NCI-H1048 (cell line): ENCODE measurements at places on chromosomes 2 and 18.

DNA sequence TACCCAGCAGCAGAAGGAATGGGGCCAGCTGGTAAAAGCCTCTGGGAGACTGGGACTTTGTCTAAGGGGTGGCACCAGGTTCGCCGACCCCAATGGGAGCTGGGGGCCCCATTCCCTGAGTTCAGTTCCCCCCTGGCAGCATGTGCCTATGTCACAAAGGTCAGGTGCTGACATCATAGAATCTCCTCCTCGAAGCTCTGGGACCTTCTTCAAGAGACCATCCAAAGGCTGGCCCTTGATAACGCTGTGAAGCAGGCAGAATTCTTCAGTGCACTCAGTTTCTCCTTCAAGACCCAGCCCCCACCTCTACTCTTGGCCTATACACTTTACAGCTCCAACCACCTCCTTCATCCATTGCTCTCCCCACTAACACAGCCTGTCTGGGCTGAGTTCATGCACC is at the start of gene PRR30:
PRR30 (minus strand) TSS at position 101 of the 400 bp plus-strand sequence. CDS start 1,081 bp downstream, outside the sequence.
- no peak for DNase-seq

GRCh38 chr2:240227538-240228428 is 87.3 kb upstream of the OTOS start:
- no peak for DNase-seq

GRCh38 chr18:12770469-12771219 is 67.8 kb downstream of the PSMG2 start:
- DNase-seq, result no peak

DNA sequence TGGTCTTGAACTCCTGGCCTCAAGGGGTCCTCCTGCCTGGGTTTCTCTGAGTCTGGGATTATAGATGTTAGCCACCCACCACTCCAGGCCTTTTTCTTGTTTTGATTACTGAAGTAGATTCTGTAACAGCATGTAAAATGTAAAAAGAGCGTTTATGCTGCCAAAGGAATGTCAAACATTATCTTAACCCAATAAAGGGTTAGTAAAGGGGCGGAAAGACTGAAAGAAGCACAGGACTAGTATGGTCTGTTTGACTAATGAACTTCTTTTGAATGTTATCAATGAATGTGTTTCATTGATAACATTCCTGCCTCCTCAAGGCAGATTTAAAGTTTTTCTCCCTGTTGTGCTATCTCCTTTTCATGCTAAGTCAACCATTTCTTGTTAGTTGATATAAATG is 29.4 kb downstream of the GPD2 start:
- no peak for DNase-seq

DNA sequence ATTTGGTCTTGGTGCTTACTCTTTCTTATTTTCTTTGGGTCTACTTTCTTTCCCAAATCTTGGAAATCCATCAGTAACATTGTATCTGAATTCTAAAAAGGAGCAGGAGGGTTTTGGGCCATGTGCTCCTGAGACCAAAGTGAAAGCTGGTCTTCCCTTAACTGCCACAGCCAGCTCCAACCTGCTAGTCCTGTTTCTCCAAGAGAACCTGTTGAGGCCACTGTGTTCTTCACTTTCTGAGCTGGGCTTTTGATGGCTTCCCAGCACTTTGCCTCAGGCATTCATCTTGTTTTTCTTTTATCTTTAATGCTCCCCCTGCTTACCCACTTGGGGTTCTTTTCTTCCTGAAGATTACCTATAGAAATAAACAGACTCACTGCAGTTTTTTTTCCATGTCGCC is 53.3 kb downstream of the ARHGAP28 start:
- no peak for DNase-seq

DNA sequence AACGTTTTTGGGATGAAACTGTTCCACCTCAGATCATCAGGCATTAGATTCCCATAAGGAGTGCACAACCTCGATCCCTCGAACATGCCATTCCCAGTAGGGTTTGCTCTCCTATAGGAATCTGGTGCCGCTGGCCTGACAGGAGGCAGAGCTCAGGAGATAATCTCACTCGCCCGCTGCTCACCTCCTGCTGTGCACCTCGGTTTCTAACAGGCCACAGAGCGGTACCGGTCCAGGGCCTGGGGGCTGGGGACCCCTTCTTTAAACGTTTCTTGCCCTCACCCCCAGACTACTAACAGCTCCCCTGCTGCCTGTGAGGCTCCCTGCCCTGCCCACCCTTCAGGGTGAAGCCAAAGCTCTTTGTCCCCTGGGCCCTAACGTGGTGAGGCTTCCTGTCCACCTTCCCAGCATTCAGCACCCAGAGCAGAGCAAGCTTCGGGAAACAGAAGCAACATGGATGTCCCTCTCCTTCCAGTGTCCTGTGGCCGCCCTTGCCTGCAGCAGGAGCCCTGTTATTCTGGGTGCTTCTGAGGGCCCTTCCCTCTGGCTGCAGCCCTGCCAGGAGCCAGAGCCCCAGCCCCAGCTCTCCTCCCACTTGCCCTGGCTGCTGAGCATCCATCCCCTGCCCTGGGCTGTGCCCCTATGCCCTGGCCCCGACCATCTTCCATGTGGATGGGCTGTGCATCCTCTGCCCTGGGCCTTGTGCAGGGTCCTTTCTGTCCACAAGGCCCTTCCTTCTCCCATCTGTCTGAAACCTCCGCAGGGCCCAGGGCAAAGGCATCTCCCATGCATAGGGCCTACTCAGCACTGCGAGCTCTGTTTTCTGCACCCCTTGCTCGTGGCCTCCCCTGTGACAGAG is 140.1 kb downstream of the MBP start:
- DNase-seq, result no peak

- DNase-seq, result no peak
These were observed 193.1 kb downstream of the HNMT start for GRCh38 chr2:138157372-138157771.

DNA sequence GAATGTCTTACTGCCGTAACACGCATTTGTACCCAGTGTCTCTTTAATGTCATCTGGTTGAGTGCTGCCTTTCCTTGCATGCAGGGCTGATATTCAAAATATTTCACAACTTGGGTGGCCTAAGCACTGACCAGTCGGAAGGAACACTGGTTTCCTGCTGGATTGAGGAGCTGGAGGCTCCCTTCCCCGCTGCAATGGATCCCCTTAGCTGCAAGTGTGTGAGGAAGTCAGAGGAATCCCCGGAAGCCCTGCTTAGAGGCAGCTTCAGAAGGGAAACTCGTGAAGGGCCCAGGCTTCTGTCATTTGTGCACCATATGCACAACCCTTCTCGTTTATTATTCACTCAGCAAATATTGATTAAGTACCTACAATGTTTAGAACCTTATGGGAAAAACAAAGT is 33.2 kb upstream of the SP3 start:
- no peak for DNase-seq

- no peak for DNase-seq
These were observed 19.0 kb downstream of the CEP68 start for GRCh38 chr2:65075176-65075575.

GRCh38 chr2:56473524-56473923 is 289.7 kb downstream of the CCDC85A start:
- DNase-seq, result no peak

GRCh38 chr2:73444202-73444601 is 58.6 kb downstream of the ALMS1 start:
- no peak for DNase-seq

DNA sequence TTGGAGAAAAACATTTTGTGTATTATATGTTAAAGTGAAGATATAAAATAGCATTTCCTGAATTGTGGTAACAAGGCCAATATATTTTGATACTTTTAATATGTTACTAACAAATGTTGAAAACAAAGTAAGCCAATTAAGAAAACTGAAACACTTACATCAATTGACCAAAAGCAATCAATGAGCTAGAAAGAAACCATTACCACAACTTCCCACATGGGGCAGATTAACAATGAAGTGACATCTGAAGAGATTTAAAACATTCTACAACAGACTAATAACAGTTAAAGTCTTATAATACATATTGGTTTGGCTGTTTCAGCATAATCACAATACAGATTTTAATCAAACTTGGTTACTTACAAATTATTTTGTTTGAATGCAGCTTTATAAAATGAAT is 282.4 kb upstream of the NETO1 start:
- DNase-seq, result no peak

DNA sequence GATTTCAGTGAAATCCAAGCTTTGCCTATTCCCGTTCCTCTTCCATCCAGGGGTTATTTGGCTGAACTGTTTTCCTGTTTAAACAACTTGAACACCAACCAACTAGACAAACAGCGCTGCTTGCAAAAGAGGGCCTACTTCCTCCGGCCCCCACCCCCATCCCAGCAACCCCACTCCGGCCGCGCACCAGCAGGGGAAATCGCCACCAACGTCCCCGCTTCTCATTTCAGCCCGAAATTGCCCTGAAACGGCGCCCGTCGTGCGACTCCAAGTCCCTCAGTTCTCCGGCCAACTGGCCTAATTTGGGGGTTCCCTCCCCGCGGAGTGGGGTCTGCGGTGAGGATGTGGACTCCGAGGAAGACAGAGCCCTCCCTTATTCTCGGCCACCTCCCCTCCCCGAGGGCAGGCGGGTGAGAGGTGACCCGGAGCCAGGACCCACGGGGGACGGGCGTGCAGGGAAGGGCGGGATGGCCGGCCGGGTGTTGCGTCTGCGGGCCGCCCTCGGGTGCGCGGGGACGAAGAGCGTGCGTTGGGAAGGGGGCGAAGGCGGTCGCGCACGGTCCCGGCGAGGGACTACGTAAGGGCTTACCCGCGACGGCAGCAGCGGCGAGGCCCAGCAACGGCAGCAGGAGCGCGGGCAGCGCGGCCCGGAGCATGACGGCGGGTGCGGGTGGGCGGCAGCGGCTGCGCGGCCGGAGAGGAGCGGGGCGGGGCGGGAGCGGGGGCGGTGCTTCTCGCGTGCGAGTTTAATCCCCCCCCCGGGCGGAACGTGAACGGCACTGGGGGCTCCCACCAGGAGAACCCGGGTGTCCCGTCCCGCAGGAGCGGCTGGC is at the start of gene CD302:
CD302 (minus strand) TSS at position 666 of the 833 bp plus-strand sequence; CDS start at position 656, 10 bp downstream.
- no peak for DNase-seq

DNA sequence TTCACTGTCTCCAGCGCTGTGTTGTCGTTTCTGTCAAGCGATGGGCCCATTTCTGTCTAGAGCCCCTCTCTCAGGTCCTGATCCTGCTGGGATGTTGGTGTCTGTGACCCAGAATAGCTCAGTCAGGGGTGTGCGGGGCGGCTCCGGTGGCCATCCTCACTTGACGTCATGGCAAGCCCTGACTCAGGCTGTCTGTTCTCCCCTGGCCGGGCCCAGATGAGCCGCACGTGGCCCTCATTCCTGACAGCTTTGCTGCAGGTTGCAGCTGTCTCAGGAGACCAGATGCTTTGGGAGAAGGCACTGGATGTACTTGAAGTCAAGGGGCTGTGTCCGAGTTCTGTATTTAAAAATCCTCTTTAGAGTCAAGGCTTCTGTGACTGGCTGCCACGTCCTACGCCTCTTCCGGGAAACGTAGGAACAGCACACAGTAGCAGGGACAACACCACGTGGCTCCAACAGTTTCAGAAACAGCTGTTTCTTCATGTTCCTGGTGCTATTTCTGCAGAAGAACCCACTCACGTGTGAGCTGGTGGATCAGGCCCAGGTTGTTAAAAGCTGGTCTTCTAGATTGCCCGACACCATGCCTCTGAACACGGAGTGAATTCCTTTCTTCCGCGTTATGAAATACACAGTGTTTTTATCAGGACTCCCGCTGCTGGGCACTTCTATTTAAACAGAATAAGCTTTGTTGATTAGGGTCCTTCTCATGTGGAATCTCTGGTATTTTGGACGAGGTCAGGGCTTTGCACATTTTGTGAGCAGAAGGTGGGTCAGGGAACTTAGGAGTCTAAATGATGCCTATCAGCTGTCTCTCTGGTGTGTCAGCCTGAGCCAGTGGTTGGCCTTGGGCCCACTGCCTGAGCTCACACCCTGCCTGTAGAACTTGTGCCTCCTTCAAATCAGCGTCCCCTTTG is 28.3 kb upstream of the NTSR2 start:
- DNase-seq, result no peak

DNA sequence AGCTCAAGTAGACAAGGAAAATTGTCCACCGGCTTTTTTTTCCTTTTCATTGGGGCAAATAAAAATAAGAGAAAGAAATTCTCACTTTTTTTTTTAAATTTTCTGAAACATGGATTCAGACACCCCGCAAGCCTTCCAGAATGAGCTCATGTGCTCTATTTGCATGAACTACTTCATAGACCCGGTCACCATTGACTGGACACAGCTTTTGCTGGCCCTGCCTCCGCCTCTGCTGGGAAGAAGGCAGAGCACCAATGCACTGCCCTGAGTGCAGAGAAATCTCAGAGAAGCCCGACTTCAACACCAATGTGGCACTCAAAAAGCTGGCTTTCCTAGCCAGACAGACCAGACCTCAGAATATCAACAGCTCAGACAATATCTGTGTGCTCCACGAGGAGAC is 30.2 kb upstream of the TRIM43B start:
- DNase-seq, result no peak

DNA sequence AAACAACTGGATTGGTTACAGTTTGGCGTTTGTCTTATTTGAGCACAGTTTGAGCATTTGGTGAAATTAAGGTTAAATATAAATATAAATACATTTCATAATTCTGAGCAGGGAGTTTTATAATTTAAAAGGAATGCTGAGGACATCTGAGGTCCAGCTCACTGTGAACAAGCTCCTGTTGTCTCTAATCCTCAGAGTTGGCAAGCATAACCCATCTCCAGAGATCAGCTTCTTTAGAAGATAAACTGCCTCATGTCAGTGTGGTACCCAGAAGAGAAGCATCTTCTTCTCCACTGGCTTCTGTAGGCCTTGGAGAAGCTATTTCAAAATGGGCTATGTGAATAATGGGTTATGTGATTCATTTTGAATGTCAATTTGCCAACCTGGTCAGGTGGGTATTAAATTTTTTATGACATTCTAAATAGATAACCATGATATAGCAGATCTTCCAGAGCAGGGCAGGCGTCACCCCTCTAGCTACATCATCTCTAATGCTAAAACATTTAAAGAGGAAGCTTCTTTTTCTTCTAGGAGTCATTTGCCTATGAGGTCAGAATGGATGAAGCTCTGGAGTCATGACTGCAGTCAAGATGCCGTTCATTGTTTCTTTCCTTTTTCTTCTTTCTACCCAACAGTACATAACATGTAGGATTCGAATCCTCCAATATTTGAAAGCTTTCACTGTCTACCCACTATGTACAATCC is 324.0 kb downstream of the RNF144A start:
- no peak for DNase-seq

- DNase-seq, result no peak
These were observed 4.1 kb upstream of the GAREM2 start for GRCh38 chr2:26168785-26169184.

DNA sequence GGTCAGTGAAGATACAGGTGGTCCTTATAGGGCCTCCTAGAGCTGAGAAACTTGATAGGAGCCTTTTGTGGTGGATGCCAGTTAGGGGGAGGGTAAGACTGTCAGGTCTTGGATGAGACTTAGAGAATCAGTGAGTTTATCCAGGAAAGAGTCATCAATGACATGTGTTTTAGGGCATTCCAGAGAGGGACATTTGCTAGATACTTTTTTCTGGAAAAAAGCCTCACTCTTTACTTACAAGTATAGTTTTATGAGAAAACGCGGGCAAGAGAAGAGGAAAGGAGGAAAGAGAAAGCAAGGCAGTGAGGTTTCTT is 24.5 kb upstream of the MSGN1 start:
- DNase-seq, result no peak

DNA sequence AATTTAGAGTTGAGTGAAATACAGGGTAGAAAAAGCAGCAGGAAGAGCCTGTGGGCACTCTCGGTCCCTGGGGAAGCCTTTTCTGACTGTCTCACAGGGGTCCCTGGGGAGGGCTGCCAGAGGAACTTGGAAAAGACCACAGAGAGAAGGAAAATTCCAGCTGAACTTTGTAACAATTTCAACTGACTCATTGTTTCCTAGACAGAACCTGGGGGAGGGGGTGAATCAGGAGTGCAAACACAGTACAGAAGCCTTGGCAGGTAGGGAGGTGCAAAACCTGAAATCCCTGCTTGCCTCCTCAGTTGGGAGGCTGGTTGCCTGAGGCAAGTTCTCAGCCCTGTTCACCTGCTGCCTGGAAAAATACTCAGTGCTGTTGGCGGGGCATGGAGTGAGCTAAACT is 106.8 kb downstream of the GRB14 start:
- DNase-seq, result no peak
